Inflammatory macrophage (primary cell): ENCODE measurements at places on chromosomes 1 and 21.

DNA sequence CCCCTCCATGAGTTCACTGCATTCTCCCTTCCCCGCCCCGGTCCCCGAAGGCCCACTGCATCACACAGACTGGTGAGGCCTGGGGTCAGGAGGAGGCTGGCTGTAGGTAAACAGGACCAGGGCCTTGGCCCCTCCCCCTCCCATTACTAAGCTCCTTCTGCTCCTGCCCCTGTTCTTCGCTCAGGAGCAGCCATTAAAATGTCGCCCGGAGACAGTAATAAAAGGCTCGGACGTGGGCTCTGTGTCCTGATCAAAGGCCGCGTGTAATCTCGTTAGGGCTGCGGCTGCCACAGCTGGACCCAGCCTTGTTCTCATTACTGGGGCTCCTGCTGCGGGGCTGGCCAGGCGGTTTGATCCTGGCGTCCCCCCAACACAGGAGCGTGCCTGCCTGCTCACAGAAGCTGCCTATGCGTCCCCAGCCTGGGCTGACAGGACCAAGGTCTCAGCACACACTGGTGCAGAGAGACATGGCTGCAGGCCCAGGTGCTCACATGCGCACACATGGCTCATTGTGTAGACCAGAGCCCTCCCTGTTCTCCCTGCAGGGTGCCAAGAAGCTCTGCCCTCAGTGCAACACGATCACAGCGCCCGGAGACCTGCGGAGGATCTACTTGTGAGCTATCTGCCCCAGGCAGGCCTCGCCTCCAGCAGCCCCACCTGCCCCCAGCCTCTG lies 24.0 kb downstream of the TMEM53 start:
- no peak for DNase-seq

DNA sequence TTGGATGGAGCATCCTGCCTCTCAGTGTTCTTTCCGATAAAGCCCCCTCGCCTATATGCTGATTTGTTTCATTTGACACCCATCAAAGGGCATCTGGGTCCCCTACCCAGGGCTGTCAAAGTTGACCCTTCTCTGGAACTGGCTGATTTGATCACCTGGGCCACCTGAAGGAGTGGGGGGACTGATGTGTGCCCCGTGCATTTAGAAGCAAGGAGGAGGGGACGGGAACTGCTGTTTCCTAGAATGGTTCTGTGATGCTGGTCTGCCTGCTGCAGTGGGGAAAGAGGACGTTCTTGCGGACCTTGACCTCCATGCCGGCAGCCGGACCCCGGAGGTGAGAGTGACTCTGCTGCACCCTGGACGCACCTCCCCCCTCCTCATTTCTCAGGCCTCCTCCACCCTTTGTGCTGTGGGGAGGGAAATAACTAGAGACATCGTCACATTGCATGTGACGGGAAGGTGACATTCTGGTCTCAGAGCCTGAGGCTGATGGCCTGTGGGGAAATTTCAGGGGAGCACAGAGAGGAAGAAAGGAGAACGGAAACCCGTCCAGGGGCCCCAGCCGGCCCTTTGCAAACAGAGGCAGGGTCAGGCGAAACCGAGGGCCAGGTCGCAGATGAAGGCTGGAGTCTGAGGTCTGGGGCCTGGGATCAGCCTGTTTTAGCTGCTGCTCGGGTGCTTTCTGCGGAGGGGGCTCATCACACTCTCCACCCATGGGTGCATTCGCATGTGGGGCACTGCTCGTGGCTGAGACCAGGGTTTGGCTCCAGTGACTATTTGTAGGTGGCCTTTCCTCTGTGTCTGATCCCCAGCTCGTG lies 25.7 kb downstream of the CRYAA start:
- peak; percentile 3 for DNase-seq

DNA sequence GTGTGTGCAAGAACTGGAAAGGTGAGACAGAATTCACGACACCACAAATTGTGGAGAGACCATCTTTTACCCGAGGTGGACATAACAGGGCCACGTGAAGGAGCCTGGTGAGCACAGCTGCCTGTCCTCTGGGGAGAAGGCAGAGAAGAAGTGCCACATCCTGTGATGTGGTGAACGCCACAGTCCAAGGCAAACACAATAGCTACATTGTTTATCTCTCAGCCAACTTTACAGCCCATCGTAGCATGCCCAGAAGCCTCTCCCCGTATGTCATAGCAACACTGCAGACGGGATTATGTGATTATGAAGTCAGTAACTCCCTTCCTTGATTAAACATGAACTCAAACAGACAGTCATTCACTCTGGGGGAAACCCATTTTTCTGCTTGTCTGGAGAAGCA lies 612.2 kb downstream of the SMYD3 start:
- no peak for DNase-seq

DNA sequence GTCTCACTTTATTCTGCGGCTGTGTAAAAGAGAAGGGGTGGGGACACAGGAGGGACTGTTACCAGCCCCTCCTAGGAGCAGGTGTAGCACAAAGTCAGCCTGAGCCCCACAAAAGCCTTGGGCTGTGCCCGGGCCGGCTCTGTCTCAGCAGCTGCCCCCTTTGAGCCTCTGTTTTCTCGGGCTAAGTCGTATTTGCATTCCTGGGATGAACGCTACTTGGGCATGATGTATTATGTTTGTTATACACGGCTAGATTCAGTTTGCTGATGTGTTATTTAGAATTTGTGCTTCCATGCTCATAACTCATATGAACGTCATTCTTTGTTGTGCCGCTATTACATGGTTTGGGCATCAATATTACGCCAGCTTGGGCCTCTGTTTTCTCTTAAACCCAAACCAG lies 47.8 kb downstream of the KCNN3 start:
- no peak for DNase-seq

DNA sequence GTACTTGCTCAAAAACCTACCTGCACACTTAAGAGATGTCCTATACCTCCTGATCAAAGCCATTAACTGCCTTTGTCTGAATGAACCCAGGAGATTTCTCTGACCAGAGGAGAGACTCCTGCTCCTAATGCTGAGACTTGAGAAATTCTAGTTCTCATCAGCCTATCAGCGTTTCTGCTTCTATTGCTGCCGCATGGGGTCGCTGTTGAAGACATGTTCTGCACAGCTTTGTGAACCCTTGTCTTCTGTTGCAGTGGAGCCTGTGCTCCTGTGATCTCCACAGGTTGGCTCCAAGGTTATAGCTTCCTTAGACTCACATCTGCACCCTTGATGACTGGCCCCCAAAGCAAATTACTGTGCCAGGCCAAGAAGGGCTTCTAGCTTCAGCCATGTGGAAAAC lies 40.2 kb downstream of the EDN2 start:
- DNase-seq, result peak; percentile 18

DNA sequence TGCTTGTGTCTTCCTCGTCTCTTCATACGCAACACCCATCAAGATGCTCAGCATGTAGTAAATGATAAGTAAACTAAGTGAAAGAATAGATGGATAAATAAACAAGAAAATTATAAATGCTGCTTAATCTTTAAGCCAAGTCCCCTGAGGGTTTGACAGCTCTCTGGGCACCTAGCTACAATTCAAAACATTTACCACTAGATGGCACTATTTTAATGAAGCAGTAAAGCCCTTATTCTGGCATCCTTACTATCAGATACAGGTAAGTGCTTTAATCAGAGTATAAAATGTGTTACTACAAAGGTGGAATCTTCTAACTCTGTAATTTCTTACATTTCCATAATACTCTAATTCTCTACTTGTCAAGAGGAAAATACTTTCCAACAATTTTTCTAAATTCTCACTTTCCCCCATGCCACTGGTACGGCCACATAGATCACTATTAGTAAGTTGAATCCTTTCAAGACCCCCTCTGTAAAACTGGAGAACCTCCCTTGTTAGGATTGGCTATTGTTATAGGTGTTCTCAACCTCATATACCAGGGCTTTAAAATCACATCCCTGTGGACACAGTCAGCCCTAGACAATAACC lies 137.8 kb downstream of the BARHL2 start:
- peak; percentile 32 for DNase-seq

- DNase-seq, result no peak
Measured at GRCh38 chr21:45403825-45404729, 888 bp upstream of the COL18A1 start.

GRCh38 chr1:87329526-87330056 lies 911 bp downstream of the LMO4 start:
- peak; percentile 55 for DNase-seq
